ENCODE measurements at places on chromosomes 3 and 15.

- no peak for DNase-seq
These were observed 30.4 kb downstream of the SLC41A3 start for GRCh38 chr3:126053513-126053912.

GRCh38 chr3:139954146-139954860 lies 19.3 kb downstream of the CLSTN2 start:
- DNase-seq: no peak

DNA sequence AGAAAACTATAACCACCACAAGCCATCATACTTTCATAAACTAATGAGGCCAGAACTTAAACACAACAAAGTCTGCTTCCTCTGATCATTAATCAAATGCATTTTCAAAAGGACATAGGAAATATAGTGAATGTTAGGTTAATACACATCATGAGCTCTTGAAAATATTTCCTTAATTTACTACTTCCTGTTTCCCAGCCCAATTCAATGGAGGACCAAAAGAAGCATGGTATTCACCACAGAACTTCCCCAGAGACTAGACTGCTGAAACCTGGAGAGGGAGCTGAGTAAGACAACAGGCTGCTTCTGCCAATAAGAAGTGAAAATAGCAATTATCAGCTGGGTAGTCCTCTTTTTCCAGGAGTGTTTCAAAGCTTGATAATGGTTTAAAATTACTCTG lies 250.3 kb downstream of the ULK4 start:
- no peak for DNase-seq

GRCh38 chr15:89845305-89845893 lies 30.7 kb upstream of the ANPEP start:
- DNase-seq: no peak

GRCh38 chr3:123660900-123661299 lies 76.0 kb upstream of the HACD2 start:
- DNase-seq: no peak

DNA sequence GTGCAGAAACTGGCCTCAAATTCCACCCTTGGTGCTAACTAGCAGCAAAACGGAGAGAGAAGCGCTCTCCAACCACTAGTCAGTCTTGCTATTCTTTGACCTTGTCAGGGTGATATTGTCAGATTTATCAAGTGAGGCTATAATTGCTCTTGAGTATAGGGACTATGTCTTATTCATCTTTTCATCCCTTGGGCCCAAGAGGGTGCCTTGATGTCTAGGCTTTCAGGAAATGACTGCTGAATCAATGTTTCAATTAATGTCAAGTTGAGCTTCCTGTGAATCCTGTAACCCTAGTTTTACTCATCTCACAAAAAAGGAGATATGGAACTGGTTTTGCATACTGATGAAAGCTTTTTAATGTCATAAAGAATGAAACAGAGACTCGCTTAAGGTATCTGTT lies 701.3 kb downstream of the EDEM1 start:
- DNase-seq: no peak

DNA sequence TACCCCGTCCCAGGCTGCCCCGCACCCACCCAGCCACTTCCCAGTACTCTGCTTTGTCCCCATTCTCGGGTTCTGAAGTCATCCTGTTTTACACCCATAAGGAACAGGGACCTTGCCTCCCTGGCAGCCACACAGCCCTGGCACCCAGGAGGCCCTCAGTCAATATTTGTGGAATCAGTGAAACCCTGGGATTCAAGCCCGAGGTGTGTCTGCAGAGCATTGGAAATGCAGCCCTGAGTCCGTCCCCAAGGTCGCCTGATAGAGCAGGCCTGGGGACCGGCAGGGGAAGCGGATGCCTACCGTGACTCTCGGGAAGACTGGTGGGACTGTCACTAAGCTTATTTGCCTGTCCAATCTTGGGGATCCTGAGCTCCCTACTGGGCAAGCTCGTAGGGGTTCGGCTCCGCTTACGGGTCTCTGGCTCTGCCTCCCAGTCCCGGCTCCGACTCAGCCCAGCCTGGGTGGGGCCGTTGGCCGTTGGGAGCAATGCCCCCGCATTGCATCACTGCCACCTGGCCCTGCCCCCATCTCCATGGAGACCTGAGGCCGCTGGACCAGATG lies 64.4 kb upstream of the TAMM41 start:
- DNase-seq: no peak

- no peak for DNase-seq
These were observed 263 bp downstream of the ST8SIA2 start for GRCh38 chr15:92393980-92394308.

DNA sequence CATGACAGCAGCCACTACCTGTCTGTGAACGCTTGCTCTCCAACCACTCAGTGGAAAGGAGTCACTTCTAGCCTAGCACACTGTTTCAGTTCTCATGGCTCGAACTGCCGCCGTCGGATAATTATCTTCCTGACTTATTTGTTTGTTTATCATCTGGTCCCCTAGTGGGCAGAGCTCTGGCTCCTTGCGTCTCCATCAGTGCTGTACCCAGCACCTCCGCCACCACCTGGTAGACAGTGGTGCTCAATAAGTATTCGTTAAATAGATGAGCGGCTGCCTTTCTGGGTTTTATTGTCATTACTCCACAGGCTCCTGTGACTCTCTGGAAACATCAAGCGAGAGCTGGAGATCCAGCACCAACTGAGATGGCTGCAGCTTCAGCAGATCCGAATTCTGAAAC lies 297.5 kb downstream of the NTRK3 start:
- no peak for DNase-seq

DNA sequence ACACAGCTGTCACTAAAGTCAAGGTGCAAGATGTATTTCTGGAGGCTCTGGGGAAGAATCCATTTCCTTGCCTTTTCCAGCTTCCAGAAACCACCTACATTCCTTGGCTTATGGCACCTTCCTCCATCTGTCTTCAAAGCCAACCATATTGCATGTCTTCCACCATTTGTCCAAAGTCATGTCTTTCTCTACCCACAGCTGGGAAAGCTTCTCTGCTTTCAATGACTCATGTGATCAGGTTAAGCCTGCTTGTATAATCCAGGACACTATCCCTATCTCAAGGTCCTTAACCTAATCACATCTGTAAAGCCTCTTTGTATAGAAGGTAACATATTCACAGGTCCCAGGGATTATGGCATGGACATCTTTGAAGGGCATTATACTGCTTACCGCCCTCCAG lies 14.2 kb downstream of the ARHGAP31 start:
- no peak for DNase-seq

GRCh38 chr3:188067932-188068331 lies 86.0 kb upstream of the LPP start:
- DNase-seq: no peak

- DNase-seq: no peak
These were observed 401.7 kb downstream of the NLGN1 start for GRCh38 chr3:173799060-173799816.

- DNase-seq: no peak
These were observed 161.5 kb upstream of the MCTP2 start for GRCh38 chr15:94069844-94070243.

DNA sequence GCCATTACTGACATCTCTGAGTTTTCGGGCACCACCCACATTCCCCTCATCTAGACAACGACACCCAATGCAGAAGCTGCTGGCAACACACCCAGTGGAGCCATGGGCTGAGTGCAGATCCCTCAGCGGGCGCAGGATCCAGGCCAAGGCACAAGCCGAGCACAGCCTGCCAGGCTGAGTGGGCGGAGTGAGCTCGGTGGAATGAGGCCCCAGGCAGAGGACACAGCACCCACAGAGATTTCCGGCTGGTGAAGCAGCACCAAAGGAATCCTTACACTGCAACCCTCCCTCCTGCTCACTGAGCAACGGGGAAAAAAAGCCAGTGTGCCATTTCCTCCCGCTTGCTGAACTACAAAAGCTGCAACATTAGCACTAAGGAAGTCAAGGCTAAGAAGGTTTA lies 34.3 kb downstream of the ZMAT3 start:
- DNase-seq: peak; percentile 42
